ENCODE measurements at places on chromosomes 2 and 18.

- peak; percentile 17 for DNase-seq
Observed at GRCh38 chr2:190069936-190070696, 7.6 kb upstream of the MSTN start.

DNA sequence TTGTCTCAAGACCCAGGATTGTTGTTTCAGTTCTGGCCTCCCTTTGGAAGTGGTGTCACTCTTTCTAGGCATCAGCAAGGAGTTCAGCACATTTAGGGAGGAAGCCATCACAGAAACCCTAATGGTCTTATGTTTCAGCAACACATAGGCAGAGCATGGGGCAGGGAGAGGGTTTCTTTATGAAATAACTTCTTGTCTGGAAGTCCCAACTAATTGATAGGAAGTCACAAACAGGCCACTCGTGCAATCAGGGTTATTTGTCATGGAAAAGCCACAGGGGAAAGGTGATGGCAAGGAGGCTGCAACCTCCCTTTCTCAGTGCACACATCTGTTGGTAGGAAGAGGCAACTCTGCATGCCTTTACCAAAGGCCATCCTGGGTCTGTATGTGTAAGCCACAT is 103.0 kb downstream of the BCL11A start:
- DNase-seq: no peak

DNA sequence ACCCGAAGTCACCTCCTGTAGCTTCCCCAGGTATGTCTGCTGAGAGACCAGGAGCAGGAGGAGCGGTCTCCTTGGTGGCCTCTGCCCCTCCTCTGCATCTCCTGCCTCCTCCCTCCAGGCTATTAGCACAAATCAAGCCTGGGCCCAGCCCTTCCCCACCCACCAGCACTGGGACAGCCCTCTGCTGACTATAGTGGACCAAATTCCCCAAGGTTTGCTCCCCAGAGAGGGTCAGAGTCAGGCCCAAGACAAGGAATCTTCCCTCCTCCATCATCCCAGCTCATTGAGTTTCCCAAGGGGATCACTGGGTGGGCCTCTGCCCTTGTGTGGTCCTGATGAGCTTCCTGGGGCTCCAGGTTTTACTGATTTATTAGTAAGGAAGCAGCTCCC is 62.1 kb downstream of the EMILIN2 start:
- DNase-seq: no peak

- no peak for DNase-seq
Observed at GRCh38 chr2:8501061-8501720, 180.7 kb upstream of the ID2 start.

DNA sequence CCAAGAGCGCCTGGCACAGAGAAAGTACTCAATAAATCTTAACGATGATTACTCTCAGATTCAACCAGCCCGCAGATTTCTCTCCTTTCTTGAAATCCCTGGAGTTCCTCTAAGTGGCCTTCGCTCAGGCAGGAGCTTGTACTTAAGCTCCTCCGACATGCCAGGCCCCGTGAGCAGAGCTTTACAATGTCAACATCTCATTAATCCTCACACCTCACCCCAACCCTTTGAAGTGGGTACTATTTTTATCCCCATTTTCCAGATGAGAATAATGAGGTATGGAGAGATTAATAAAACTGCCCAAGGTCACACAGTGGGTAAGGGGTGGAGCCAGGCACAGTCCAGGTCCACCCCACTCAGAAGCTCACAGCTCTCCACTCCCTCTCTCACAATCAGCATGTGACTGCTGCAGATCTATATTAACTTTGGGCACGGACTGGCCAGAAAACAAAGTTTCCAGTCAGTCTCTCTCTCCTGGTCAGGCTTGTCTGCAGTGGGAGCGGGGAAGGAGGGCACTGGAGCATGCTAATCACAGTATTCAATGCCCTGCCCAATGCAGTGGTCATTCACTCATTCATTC is 18.0 kb downstream of the DNMT3A start:
- DNase-seq: no peak

DNA sequence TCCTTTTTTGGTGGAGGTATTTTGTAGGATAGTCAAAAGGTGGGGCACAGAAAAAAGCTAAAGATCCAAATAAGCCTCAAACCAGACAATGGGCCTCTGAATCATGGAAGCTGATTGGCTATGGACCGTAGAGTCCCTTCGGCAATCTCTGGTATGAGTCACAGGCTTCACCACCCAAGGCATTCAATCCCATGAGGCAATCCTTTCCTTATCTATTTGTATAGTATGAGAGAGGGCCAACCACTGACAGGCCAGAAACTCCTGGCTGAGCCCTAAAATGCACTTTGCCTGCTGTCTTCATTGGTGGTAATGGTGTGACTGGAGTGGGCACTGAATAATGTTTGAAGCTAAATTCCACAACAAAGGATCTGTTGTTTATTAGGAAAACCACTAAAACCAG is 38.7 kb upstream of the MEX3C start:
- no peak for DNase-seq

DNA sequence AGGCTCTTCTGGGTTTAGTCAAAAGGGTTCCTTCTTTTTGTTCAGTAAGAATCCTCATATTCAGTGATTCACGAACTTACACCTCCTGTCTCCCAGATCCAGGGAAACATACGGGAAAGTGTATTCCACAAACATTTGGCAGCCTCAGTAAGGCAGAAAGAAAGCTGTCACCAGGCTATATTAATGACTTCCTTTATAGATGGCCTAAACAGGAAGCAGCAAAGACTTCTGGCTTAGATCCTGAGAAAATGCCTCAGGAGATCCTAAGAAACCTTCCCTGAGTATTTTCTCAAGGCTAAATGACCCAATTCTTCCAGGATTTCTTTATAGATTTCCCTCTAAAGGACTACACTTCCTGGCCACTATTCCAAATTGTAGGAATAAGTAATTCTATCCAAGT is 1995.5 kb upstream of the CELF4 start:
- no peak for DNase-seq

GRCh38 chr18:46531482-46531881 is 125.5 kb downstream of the LOXHD1 start:
- no peak for DNase-seq

- DNase-seq: no peak
Observed at GRCh38 chr18:76765649-76766048, 56.7 kb upstream of the ZNF236 start.

- no peak for DNase-seq
Observed at GRCh38 chr2:202193881-202194353, 44.5 kb downstream of the SUMO1 start.

DNA sequence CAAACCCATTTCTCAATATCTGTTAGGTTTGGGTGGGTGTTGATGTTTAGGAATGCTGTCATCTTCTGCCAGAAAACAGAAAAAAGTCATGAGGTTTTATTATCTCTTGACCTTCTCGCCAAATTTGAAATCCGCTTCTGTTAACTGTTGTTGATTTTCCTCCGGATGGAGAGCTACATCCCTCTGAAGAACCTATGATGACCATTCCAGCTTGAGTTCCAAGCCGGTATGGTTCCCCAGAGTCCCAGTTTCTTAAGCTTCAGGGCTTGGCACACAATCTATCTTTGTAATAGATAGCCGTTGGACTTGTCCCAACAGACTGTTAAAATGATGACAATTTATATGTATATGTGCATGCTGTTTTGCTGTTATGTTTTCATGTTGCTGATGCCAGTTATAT is 1201.0 kb downstream of the LRP1B start:
- DNase-seq: no peak

DNA sequence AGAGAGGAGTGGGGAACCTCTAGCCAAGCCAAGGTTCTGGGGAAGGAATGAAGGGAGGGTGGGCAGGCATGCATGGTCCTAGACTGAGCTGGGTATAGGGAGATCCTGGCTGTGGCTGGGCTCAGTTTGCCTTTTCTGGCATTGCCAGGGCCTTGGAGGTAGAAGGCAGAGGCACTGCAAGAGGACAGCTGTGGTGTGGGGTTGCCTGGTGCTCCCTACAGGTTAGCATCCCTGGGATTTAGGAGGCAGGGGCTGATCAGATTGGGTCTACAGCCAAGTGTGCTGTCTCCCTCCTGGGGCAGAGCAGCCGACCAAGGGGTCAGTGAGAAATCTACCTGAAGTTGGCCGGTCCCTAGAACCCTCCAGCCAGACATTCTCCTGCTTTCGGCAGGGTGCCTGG is 15.9 kb downstream of the ABCG8 start:
- peak; percentile 5 for DNase-seq

GRCh38 chr2:24247592-24247991 is 72.7 kb downstream of the FAM228A start:
- DNase-seq: no peak

DNA sequence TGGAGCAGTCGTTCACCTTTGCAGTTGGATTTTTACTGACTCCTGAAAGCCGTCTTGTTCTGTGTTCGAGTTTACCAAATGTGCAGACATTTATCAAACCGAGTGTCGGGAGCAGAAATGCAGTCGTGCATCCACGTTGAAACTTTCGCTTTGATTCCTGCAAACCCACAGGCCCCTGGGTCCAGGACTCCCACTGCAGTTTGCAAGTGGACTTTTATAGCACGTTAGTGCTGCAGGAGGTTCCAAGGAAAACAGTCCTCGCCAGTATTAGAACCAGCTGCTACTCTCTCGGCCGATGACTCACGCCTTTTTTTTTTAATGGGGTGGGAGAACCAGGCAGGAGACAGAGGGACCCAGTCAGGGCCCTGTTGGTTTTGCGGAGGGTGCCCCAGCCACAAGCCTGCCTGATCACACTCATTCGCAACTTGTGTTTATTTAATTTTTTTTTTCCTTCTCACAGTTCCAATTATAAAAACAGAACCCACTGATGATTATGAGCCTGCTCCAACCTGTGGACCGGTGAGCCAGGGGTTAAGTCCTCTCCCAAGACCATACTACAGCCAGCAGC is 90.1 kb downstream of the NFATC1 start:
- DNase-seq: no peak

GRCh38 chr2:64114063-64114911 is 29.9 kb downstream of the PELI1 start:
- no peak for DNase-seq

DNA sequence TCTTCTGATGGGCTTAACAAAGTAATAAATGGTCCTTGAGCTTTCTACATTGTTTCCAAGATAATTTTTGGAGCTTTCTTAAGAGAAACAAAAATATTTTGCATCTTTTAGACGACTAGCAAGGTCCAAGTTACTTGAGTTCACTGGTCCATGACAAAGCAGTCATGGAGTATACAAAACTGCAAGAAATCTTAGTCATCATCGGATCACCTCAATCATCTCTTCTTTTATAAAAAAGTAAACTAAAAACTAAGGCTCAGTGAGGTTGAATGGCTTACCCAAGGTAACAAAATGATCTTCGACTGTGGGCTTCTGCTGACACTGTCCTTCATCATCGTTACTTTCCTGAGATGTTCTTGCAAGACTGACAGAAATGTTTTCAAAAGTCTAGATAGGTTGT is 11.9 kb downstream of the FIGN start:
- no peak for DNase-seq

- no peak for DNase-seq
Observed at GRCh38 chr2:236646871-236647270, 77.2 kb downstream of the ACKR3 start.

GRCh38 chr18:53795061-53795460 is 429.4 kb downstream of the MBD2 start:
- no peak for DNase-seq

DNA sequence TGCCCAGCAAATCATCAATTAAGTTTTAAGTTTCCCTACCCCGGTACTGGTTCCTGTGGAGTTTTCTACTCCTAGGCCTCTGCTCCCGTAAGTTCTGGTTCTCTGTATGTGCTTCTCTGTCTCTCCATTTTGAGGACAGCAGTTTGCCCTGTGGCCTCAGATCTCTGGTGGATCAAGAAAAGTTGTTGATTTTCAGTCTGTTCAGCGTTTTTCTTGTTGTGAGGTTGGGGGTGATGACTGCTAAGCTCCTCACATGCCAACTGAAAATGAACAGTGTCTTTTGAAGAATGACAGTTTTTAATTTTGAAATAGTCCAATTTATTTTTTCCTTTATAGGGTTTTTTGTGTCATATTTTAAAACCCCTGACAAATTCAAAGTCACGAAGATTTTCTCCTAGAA is 31.7 kb downstream of the PROC start:
- no peak for DNase-seq

DNA sequence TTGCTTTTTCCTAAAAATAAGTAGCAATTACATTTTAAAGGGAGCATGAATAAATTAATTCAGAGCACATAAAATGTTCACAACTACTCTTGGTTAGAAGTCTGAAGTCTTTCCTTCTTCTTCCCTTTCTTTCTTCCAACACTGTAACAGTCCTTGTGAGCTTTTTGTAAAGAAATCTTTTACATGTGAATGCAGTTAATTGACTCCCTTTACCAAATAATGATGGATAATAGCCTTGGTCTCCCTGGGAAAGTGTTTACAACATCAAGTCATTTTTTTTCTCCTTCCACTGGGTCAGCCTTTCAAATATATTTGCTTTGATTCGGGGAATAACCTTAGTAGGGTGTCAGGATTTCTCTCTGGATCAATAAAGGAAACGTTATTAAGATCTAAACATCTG is 39.1 kb downstream of the CALCRL start:
- no peak for DNase-seq

DNA sequence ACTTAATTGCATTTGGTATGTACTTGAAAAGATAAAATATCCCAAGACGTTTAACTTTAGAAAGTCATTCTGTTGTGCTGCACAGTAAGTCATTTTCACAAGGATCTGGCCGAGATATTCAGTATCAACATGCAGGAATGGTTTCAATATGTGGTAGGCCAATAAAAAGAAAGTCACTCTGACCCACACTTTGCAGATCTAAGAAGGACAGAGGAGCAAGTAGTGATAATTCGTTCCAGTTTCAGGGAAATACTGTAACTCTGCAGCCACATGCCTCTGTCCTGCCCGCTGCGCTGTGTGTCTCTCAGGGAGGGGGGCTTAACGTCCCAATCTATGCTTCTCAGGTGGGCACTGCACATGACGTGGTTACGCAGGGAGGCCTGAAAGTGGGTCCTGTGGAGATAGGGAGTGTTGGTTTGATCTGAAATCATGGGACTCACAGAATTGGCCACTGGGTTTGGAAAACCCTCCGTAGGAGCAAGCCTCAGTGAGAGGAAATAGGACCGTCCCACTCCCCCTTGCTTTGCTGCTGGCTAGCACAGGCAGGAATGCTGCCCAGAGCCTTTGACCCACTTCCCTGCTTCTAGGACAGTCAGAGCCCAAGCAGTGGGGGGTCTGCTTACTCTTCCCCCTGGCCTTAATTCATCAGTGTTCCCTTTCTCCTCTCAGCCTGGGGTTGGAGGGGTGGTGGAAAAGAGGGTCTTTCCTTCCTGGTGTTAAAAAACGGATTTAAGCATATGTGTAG is 314.7 kb upstream of the SPRED2 start:
- no peak for DNase-seq

DNA sequence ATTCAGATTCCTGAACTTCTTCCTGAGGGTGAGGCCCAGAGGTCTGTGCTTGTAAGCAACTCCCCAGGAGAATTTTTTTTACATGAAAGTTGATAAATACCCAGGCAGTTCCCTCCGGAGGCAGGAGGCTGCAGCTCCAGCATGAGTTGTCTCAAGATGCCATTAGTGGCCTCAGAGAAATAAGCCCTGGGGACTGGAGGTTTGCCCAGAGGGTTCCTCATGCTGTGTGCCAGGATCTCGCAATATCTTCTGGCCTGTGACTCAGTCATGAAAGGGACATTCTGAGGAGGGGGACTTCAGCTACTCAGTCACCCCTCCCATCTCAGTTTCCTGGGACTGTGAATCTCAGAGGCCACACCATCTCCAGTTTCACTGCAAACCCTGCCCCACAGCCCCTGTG is 49.9 kb downstream of the LYPD1 start:
- no peak for DNase-seq

GRCh38 chr2:109333414-109334210 is 204.6 kb downstream of the SH3RF3 start:
- DNase-seq: no peak

Data from mucosa of gallbladder (tissue), 1 donor.